ENCODE measurements at places on chromosomes 3 and 15.
A peak's percentile ranks its signal among the peaks of the same experiment; 100 is the strongest.

- peaks cover 3% of the 10 kb centered on the region for H3K4me1 ChIP-seq
- DNase-seq = no peak
- no peak overlapping the region for H3K27ac ChIP-seq
Measured at GRCh38 chr3:73134034-73134433, 72.6 kb downstream of the EBLN2 start.

DNA sequence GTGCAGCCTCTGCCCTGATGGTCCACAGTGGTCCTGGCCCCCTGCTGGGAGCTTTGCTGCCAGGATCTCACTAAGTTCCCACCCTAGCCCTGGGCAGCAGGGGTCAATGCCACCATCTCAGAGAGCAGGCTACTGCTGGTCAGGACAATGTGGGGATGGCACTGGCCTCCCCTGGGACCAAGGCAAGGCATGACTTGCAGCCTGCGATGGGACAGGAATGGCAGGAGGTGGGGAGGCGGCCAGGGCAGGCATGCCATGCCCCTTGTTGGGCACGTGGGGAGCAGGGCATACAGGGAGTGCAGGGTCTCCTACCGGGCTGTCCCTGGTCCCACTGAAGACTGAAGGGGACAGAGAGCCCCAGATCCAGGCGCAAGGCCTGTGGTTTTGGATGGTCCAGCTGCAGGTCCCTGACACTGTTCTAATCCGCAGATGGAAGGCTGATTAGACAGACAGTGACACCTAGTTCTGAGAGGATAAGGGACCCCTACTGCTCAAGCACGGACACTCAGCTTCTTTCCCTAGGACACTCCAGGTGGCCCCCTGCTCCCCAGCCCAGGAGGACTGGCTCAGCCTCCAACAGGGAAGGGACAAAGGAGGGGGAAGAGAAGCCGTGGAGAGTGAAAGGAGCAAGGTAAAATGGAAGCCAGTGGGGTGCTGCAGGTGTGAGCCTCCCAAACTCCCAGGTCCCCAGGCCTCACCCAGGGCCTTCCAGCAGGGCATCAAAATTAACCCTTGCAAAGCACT lies 69.2 kb upstream of the RPL32 start:
- H3K4me3 ChIP-seq = no peak overlapping the region
- H3K27ac ChIP-seq = no peak overlapping the region
- peaks cover 6% of the 10 kb centered on the region for H3K36me3 ChIP-seq
- H3K4me1 ChIP-seq = no peaks in the 10 kb centered on the region
- no peaks in the 10 kb centered on the region for H3K27me3 ChIP-seq
- DNase-seq = no peak

DNA sequence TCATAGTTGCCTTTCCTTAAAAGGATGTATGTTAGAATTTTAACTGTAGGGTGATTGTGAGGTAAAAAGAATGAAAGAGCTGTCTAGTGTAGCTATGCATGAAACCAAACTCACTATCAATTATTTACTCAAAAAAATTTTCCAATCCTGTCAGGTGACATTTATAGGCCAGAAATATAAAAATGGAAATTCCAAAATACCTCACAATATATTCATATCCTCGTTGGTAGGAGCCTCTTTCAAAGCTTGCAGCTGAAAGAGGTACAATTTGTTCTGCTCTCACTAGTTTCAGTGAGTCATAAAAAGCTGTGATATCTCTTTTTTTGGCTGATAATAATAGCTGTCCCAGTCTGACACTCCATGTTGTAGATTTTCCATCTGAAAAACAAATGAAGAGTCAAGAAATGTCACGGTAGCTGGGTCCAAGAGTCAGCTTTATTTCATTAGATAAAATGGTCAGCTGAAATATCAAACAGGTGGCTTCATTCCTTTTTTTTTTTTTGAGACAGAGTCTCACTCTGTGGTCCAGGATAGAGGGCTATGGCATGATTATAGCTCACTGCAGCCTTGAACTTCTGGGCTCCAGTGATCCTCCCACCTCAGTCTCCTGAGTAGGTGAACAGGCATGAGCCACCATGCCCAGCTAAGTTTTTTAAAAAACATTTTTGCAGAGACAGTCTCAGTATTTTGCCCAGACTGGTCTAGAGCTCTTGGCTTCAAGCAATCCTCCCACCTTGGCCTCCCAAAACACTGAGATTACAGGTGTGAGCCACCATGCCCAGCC lies 50.8 kb upstream of the XRN1 start:
- H3K27me3 ChIP-seq = no peaks in the 10 kb centered on the region
- H3K27ac ChIP-seq = no peak overlapping the region
- no peak overlapping the region for H3K4me3 ChIP-seq
- no peak for DNase-seq
- H3K36me3 ChIP-seq = peaks cover 30% of the 10 kb centered on the region
- H3K4me1 ChIP-seq = peaks cover 15% of the 10 kb centered on the region

GRCh38 chr3:462851-463250 lies 266.3 kb downstream of the CHL1 start:
- H3K27me3 ChIP-seq = peaks cover 18% of the 10 kb centered on the region
- peaks cover 16% of the 10 kb centered on the region for H3K4me1 ChIP-seq
- no peak for DNase-seq
- no peak overlapping the region for H3K27ac ChIP-seq

DNA sequence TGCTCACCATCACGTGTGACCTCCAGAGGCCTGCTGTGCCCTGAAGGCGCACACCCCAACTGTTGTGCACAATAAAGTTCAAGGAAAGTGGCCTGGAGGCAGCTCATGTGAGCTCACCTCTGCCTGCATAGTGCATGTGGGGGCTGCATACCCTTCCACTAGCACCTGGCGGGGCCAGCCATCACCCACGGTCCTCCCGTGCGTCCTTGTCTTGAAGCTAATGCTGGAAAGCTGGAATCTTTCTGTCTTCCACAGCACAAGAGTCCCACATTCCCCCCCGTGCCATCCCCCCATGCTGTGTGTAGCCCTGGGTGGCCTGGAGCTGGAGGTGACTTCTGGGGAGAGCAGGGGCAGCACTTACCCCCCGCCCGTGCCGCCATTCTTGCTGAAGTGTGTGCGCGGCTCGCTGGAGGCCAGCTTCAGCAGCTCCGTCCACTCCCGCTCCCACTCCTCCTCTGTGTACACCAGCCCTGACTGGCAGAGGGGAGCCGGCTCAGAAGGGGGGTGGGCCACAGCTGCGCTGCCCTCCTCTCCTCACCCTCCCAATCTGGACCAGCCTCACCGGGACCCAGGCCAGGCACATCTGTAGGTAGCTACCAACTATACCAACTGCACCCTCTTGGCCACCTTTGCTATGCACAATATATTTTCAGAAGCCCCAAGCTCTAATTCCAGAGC lies 199.5 kb downstream of the KLF13 start:
- H3K27ac ChIP-seq = no peak overlapping the region
- no peak for DNase-seq
- H3K36me3 ChIP-seq = no peaks in the 10 kb centered on the region
- H3K4me3 ChIP-seq = no peak overlapping the region

DNA sequence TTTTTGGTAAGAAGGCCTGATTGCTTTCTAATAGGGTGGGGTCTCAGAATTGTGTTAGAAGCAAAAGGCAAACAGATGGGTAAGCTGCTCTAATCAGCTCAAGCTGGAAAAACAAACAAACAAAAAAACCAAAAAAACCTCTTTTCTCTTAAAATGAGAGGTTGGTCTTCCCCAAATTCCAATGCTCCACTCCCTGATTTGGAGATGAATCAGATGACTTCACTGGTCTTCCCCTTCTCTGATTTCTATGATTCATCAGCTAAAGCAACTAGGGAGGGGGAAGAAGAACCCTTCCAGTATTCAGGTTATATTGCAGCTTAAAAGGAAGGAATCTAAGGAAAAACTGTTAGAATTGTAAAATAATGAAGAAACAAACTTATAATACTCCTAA lies 9.6 kb upstream of the ANXA2 start:
- no peaks in the 10 kb centered on the region for H3K36me3 ChIP-seq
- no peaks in the 10 kb centered on the region for H3K27me3 ChIP-seq
- DNase-seq = no peak
- no peak overlapping the region for H3K4me3 ChIP-seq
- H3K27ac ChIP-seq = peak overlapping the region; percentile 72

GRCh38 chr3:30643763-30644462 lies 37.5 kb downstream of the TGFBR2 start:
- no peak for DNase-seq
- H3K4me3 ChIP-seq = no peak overlapping the region
- H3K27me3 ChIP-seq = no peaks in the 10 kb centered on the region

GRCh38 chr3:110327870-110328269 lies 743.7 kb upstream of the NECTIN3 start:
- no peak overlapping the region for H3K4me3 ChIP-seq
- H3K27me3 ChIP-seq = no peaks in the 10 kb centered on the region
- no peaks in the 10 kb centered on the region for H3K36me3 ChIP-seq
- H3K4me1 ChIP-seq = peaks cover 11% of the 10 kb centered on the region
- no peak overlapping the region for H3K27ac ChIP-seq
- DNase-seq = no peak

DNA sequence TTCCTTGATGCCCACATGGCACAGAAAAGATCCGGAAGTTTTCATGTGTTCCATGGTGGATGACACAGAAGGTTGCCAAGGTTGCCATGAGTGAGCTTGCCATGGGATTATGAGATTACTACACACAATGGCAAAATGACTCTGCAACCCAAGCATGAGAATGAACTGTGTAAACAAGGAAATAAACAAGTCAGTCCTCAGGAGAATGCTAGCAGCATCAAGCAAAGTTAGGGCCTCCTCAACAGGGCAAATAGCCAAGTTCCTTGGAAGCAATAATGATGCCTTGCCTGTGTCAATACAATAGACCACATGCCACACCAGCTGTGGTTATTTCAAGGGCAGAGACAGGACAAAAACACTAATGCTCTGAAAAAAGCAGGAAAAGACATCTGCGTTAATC lies 41.8 kb downstream of the AQR start:
- H3K27ac ChIP-seq = no peak overlapping the region
- H3K4me1 ChIP-seq = no peaks in the 10 kb centered on the region
- no peak overlapping the region for H3K4me3 ChIP-seq
- no peaks in the 10 kb centered on the region for H3K27me3 ChIP-seq
- H3K36me3 ChIP-seq = peaks cover 62% of the 10 kb centered on the region
